ENCODE measurements at places on chromosomes 11 and 22.
A peak's percentile ranks its signal among the peaks of the same experiment; 100 is the strongest.

GRCh38 chr22:24358105-24358836 is 69.1 kb upstream of the ADORA2A start:
- no peak for DNase-seq

- no peak for DNase-seq
Observed at GRCh38 chr11:94780432-94780831, 12.3 kb downstream of the AMOTL1 start.

GRCh38 chr11:86947541-86947940 is 7.7 kb downstream of the FZD4 start:
- no peak for DNase-seq

DNA sequence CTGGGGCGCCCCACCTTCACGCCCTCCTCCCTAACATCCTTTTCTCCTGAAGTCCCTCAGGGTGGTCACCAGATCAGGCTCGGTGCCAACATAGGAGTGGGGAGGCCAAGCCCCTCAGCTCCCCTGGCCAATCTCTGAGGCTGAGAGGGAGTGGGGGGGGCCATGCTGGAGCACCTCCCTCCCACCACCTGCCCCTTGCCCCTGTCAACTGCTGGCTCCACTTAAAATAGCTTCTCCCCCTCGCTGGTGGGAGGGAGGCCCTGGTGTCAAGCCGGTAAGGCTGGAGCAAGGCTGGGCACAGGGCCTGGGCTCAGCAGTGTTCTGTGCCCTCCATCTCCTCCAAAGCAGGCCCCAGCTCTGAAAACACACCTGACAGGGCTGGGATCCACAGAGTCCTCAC is 4.9 kb downstream of the PLXNB2 start:
- DNase-seq: no peak

DNA sequence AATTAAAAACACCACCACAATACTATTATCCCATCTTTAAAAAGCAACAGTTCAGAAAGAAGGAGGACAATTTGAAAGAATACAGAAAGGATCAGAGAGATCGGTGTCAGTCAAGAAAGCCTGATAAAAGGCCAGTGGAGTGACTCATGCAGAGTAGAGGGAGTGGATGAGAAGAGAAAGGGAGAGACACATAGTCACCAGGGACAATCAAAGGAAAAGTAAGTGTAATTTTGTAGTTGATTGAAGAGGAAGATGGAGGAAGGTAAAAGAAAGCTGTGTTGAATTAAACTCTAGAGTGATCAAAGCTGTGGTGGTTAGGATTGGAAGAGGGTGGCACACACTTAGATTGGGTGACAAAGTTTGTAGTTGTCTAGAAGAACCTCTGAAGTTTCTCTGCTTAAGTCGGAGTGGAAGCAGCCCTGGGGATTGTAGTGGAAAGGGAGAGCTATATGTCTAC is 14.1 kb downstream of the SPECC1L start:
- DNase-seq: no peak

- peak; percentile 54 for DNase-seq
Observed at GRCh38 chr11:44634401-44635281, 69.2 kb downstream of the CD82 start.

GRCh38 chr11:69438286-69438920 is 43.1 kb upstream of the LINC01488 start:
- DNase-seq: no peak

DNA sequence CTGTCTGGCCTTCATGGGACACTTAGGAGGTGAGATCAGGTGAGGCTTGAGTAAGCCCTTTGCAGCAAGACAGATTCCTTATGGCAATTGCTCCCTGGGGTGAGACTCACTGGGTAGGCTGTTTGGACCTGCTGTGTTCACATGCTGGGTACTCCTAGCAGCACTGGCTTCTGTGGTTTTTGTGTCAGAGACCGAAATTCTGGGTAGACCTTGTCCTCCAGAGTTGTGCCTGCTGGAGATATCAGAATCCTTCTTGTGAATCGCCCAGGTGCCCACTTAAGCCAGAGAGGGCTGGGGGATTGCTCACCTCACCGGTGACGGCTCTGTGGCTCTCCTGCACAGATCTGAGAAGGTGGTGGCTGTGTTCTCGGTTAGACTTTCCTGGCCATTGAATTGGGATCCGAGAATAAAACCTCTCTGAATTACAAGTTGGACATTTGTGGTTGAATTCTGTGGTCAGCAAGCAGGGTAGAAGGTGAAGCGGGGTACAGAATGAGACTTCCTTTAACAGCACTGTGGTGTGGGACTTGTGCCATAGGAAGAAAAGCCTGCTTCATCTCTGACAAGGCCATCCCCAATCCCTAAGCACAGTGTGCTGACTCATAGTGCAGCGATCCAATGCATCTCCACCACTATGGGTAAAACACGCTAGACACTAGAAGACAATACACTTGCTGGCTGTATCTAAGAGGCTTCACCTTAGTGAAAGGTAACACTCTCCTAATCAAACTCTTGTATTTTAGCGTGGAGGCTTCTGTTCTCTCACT is 52.5 kb upstream of the TTC12 start:
- DNase-seq: no peak

GRCh38 chr11:67656278-67656922 is 5.9 kb upstream of the ACY3 start:
- peak; percentile 17 for DNase-seq

- no peak for DNase-seq
Observed at GRCh38 chr22:43474161-43475101, 62.6 kb downstream of the MPPED1 start.

DNA sequence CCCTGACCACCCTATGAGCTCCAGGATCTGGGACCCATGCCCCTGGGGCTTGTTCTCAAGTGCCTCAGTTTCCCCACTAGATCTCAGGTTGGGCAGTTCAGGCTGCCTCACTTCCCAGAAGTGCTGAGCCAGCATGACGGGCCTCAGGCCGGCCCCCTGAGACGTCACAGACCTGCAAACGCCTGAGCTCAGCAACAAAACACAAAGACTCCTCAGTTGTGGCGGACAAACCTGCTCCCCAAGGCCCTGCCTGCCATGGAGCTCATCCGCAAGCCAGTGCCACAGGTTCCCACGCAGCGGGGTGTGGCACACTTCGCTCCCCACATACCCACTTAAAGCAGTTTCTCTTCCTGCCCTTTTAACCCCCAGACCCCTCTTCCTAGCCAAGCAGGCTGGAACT is 45.2 kb downstream of the NECTIN1 start:
- no peak for DNase-seq

DNA sequence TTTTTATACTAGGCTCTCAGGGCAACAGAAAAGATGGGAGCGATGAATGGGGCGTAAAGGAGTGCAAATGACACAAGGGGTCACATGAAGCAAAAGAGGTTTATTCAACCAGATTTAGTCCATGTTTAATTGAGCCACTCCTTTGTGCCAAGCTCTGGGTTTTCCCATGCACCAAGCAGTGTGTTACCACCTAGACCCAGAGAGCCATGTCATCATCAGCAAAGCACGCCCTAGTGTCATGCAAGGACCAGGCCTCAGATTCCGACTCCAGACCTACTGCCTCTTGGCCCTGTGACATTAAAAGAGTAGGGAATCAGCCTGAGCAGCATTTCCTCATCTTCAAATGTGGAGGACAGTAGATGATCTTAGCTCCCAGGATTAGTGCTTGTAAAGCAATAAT is 1.1 kb upstream of the IGLL5 start:
- peak; percentile 48 for DNase-seq

DNA sequence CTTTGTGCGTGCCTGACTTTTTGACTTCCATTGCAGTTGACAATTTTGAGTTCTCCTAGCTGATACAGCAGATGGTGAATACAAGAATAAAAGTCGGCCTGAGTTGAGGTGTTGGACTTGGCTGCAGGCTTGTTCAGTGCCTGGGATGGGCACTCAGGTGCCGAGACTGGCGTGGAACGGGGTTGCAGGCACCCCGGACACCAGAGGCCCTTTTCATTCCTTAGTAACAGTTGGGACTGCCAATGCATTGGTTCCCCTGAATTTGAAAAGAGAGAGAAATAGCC is 1.3 kb downstream of the PHRF1 start:
- DNase-seq: no peak

DNA sequence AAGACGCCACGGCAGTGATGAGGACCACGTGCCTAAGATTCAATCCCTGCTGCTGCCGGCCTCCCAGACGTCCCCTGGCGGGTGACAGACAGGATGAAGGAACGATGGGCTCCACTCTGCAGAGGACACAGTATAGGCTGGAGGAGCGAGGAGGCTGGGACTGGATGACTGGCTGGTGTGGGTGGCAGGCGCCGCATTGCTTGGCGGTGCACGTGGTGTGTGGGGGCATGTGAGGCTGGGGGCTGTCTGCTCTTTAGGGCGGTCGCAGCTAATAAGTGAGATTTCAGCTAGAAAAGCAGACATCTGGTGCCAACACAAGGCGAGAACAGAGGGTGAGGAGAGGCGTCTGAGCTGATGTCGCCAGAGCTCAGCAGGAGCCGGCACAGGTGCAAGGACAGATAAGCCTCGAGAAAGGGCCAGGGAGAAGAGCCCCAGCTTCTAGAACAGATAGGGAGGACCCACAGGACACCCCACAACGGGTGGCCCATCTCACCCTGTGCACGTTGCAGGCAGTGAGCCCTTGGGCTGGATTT is 33.2 kb downstream of the TSPAN4 start:
- no peak for DNase-seq

GRCh38 chr11:34570584-34570983 is 50.3 kb upstream of the EHF start:
- DNase-seq: no peak

GRCh38 chr22:33873186-33873585 is 47.1 kb downstream of the LARGE1 start:
- no peak for DNase-seq

DNA sequence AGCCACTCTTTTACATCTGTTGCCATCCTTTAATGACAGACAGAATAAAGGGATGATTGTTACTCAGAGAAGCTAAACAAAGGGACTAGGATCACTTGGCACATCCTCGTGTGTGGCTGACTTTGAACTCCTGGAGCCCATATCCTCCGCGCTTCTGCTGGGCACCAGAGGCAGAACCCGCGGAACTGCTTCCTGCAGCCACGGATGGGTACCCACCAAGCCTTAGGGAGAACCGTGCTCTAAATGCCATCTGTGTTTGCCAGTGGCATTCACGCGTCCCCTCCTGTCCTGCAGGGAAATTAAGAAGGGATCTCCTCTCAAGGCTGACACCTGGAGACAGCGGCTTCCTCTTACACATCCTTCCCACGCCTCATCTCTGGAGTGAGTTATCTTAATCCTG is 294.4 kb downstream of the NTM start:
- DNase-seq: no peak

DNA sequence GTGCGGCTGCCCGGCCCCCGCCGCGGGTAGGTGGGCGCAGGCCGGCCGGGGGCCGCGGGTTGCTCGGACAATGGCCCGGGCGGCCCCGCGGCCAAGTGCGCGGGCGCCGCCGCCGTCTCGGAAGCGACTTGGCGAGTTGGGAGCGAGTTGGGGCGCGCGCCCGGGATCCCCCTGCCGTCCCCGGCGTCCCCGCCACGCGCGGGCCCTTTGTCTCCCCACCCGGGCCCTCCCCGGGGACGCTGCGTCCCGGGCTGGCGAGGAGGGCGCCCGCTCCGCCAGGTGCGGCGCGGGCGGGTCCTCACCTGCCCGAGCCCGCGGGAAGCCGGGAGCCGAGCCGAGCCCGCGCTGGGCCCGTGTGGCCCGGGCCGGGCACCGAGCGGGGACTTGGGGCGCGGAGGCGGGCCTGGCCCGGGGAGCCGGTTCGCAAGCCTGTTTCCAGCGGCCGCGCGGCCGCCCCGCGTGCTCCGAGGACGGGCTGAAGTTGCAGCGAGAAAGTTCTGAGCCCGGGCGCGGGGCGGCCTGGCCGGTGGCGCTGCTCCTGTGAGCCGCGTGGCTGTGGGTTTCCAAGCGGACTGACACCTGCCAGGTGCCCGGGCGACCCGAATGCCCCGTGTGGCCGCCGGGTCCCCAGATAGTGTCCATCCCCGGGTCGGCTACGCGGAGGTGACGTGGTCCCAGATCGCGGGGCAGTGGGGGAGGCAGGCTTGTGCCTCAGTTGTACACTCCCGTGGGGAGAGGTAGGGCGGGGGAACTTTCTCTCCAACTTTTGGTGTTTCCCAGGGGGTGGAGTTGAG is 586 bp downstream of the LRP5 start:
- DNase-seq: peak; percentile 74

GRCh38 chr22:38284042-38284402 is 11.2 kb upstream of the TMEM184B start:
- DNase-seq: no peak

GRCh38 chr22:35312198-35313059 is 12.7 kb downstream of the TOM1 start:
- DNase-seq: no peak

- DNase-seq: no peak
Observed at GRCh38 chr11:119117004-119117706, 4.2 kb upstream of the HINFP start.

GRCh38 chr11:114078423-114078822 is 18.9 kb downstream of the ZBTB16 start:
- DNase-seq: no peak

GRCh38 chr22:32809786-32810554 is 8.5 kb downstream of the TIMP3 start:
- no peak for DNase-seq

- no peak for DNase-seq
Observed at GRCh38 chr11:63920126-63920938, 3.4 kb upstream of the RCOR2 start.

GRCh38 chr22:43457002-43457401 is 45.2 kb downstream of the MPPED1 start:
- DNase-seq: no peak

DNA sequence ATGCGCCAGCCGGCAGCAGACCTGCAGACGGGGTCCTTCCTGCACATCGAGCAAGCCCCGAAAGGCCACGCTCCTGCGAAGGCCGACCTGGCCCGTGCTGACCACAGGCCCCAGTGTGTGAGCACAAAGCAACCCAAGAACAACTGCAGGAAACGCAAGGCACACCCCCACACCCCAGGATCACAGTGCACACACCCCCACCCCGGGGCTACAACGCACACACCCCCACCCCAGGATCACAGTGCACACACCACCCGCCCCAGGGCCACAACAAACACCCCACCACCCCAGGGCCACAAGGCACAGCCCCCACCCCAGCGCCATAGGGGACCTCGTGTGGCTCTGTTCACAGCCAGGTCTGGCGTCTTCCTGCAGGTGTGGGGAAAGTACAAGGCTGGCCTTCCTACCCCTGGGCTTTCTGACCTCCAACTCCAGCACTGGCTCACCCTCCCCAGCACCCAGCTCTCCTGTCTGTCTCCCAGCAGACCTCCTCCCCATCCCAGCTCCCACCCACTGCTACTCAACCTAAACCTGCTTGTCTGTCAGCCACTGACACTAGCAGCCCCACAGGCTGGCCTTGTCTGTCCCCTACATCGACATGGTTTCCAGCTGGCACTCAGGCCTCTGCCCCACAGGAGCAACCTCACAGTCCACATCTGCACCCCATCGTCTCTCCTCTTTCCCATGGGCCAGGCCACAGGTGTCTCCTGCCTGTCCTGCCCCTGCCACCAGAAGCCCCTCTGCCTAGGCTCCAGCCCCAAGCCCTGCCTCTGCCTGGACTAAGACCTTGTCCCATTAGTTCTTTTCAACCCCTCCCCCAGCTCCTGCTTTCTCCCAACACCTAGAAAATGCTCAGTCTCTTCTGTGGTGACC is 20.5 kb upstream of the EFCAB6 start:
- no peak for DNase-seq

- DNase-seq: no peak
Observed at GRCh38 chr11:82229341-82229740, 504.3 kb downstream of the FAM181B start.

- DNase-seq: no peak
Observed at GRCh38 chr11:68135161-68135560, 14.0 kb upstream of the CHKA start.

Data from activated CD8-positive, alpha-beta memory T cell treated with anti-CD3 and anti-CD28 coated beads for 24 hours (primary cell).